ENCODE measurements at places on chromosomes 4 and X.

DNA sequence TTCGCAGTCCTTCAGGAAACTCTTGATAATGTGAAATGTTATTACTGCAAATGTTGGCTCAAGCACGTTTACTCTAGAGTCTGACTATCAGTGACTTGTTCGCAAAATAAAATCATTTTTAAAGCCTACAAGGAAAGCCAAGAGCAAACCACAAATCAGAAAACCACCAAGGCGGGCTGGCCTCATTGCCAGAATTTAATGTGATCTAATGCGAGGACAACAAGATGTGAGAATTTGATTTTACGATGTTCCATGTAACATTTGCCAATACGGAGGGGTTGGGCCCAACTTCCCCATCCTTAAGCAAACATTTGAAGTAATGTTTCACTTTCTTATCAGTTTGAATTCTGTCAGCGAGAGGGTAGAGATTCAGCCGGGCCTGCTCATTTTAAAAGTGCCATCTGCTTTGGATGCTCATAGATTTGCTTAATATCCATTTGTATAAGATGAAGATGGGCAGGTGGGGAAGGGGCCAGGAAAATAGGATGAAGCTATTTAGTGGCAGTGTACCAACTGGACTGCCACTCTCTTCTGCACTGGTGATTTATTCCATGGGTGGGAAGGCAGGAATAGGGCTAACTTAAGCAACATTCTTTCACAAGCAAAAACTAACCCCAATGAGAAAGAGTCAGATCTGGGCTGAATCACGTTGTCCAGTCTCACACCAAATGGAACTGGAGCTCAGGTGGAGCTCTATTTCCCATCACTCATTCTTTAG lies 225.3 kb downstream of the ANAPC10 start:
- DNase-seq, result no peak

GRCh38 chr4:13449590-13449989 lies 34.5 kb downstream of the RAB28 start:
- no peak for DNase-seq

GRCh38 chrX:17591741-17592110 lies 145.6 kb upstream of the SCML1 start:
- DNase-seq, result no peak

DNA sequence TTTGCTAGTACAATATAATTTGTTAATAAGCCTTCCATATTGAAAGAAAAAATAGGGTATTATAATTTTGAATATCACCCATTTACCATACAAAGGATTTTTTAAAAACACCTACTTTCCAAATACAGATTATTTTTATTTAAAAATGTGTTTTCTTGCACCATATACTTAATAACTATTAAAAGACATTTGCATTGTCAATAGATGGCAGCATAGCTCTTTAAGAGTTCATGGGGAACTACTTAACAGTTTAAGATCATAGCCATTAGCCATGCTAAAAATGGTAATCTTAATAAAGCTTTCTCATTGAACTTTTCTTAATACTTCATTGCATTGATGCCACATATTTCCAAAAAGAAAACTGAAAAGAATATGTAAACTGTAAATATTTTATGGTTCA lies 1995.9 kb downstream of the C4orf33 start:
- no peak for DNase-seq

DNA sequence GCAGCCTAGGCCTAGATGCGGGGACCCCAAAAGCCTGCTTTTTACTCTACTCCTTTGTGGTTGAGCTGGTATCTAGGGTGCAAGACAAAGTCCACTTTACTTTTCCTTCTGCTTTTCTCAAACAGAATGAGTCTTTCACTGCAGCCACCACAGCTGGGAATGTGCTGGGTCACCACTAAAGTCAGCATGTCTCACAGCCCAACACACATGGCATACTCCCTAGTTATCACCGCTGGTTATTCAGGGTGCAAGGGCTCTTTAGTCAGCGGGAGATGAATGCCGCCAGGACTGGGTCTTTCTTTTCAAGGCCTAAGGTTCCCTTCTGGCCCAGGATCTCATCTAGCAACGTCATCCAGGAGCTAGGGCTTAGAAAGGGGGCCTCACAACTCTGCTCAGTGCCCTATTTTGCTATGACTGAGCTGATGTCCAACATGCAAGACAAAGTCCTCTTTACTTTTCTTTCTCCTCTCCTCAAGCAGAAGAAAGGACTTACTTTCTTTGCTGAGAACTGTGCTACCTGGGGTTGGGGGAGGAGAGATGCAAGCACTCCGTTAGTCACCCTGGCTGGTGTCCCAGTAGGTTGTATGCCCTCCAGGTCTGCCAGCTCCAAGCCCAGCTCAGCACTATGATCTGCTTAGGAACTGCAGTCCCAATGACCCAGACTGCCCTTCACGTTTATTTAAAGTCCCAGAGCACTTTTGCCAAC lies 22.9 kb upstream of the STPG2 start:
- DNase-seq, result no peak

DNA sequence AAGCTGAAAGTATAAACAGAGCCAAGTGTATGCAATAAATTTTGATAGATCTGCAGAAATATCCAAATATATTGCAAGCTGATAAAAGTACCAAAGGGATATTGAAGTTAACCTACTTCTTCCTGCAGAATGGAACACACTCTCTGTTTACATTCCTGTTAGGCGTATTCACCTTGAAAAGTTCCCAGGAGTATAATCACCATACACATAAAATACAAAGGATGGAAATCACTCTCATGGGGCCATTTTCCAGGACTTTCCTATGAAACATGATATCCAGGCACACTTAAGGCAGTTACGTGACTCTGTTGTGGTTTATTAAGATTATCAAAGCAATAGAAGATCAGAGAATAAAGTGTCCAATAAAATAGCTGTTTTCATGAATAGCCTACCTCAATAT lies 1142.3 kb downstream of the NLGN4X start:
- no peak for DNase-seq

- peak; percentile 55 for DNase-seq
These were observed 36.6 kb downstream of the CCNG2 start for GRCh38 chr4:77193511-77194102.

DNA sequence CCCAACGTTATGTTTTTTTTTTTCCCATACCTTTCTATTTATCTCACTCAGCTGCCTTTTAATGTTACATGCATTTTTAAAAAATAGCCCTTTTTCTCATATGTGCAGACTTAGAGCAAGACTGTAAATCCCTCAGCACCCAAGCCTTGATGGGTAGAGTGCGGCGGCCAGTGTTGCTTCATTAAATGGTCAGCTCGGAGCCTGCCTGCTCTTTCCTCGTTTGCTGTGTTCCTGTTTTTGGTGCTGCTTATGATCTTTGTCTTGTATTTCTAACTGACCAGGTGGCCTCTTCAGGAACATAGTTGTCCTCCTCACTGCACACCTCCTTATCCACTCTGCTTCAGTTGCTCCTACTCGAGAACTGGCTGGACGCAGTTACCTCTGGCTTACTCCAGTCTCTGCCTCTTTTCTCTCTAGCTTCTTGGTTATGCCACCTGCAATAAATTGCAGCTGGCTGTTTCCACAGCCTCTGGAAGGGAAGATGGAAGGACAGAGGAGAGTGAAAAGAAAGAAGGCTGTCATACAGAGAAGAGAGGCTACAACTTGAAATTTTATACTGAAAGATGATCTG lies 10.7 kb downstream of the RBPJ start:
- DNase-seq, result no peak

DNA sequence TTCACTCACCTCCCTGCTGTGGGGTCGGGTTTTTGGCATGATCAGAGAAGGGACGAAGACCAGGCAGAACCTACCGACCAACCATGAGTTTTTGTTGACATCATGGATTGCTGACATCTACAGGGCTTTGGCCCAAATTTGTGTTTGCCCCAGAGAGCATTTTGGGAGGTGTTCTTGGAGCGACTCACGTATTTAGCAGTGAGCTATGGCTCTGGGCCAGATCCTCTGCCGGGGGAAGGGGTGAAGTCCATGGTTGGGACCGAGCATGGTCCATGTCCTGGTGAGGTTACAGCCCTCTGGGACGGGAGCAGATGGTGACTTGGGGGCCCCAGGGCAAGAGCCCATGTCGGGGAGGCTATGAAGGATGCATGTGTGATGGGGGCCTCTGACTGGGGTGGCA lies 17.4 kb downstream of the SORCS2 start:
- no peak for DNase-seq

DNA sequence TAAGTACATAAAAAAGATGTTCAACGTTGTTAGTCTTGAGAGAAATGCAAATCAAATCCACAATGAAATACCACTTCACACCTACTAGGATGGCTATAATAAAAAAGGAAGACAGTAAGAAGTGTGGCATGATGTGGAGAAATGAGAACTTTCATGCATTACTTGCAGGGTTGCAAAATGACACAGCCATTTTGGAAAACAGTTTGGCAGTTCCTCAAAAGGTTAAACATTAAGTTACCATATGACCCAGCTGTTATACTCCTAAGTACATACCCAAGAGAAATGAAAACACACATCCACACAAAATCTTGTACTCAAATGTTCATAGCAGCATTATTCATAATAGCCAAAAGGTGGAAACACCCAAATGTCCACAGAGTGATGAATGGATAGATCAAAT lies 25.8 kb upstream of the LIMCH1 start:
- no peak for DNase-seq

DNA sequence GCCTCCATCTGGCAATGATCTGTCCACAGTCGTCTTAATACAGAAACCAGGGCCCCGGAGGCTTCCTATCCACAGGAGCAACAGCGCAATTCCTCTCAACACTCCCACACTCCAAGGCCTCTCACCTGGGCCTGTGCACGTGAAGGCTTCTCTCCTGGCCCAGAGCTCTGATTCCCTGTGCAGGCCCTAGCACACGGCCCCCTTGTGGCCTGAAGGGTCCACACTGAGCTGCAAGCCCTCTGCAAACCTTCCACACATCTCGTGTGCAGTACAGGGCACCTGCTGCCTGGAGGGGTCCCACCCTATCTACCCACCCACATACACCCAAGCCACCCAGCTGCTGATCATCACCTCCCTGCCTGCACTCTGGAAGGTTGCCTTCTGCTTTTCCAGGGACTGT lies 150.1 kb upstream of the NUDT10 start:
- DNase-seq, result no peak

DNA sequence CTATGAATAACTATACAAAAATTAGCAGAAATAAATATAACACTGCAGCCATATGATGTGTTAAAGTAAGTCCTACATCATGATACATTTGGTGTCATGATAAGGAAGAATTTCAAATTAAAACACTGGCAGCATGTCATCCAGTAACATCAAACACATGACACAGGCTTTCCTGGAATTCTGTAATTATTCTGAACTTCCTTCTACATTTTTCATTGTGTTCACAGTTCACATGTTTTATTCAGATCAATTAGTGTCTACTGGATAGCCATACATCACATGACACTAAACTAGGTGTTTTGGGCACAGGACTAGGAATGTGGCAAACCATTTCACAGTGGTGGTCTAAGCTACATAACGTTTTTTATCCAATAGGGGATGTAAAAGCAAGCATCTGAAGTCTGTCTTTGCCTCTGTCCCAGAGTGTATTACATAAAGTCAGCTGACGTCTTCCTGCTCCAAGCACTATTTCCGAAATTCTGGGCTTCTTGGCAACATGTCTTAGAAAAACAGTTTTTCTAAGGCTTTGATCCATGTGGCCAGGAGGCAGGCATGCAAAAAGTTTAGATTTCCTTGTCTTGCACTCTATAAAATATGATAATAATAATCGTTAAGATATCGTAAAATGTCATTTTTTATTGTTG lies 707.9 kb downstream of the CENPC start:
- DNase-seq, result no peak

DNA sequence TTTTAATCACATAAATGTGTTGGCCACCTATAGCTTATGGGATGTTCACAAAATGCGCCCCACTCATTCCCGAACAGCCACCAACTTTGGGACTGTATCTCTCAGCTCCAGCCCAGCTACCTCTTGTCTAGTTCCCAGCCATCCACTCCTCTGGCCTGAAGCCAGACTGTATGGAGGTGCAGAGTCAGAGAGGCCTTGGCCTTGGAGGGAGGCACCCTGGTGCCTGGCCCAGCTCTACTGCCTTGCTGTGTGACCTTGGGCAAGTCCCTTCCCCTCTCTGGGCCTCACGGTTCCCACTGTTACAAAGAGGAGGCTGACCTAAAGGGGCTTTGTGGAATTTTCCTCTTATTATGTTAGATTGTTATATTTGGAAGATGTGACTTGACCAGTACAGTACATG lies 13.9 kb downstream of the MAMLD1 start:
- DNase-seq, result no peak

GRCh38 chrX:43493756-43494155 lies 162.3 kb upstream of the MAOA start:
- DNase-seq, result no peak

DNA sequence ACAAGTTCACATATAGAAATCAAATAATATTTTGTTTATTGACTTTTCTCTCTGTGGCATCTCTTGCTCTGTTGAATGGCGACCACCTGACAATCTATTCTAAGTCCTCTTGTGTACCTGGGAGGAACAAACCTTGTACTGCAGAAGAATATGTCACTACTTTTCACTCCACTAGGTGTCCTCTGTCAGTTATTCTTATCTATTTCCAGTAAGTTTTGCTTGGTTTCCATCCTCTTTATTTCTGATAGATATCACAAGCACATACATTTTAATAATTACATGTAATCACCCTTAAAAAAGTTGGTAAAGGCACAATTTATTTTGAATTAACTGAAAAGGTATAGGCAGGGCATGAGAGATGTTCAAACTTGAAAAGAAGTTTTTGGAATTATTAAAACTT lies 238.4 kb downstream of the SNCA start:
- DNase-seq, result no peak

GRCh38 chr4:16757080-16757521 lies 141.3 kb downstream of the LDB2 start:
- DNase-seq, result no peak

- DNase-seq, result no peak
These were observed 417.4 kb upstream of the FAT1 start for GRCh38 chr4:187141101-187141500.

- DNase-seq, result no peak
These were observed 64.3 kb upstream of the FTHL17 start for GRCh38 chrX:31136144-31136611.

DNA sequence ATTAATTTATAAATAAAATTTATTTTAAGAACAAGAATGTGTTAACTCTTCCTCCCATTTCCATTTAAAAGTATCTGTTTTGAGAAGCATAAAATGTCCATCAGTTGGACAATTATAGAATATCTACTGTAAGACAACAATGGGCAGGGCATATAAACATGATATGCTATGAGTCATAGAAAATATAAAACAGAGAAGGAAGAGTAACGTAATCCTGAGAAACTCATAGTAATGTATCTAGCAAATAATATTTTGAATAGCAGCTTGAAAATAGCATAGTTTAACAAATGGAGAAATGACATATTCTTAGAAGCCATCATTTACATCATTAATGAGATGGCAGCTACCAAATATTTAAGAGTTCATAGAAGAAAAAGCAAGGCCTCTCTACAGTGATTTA lies 820.3 kb upstream of the PCDH10 start:
- no peak for DNase-seq

- DNase-seq, result no peak
These were observed 370.4 kb upstream of the CPEB2 start for GRCh38 chr4:14631806-14632440.
